ENCODE measurements at places on chromosomes 3 and 15.

GRCh38 chr15:74345051-74345450 is 22.4 kb downstream of the CYP11A1 start:
- peak; percentile 47 for DNase-seq

- DNase-seq: peak; percentile 53
These were observed 2.1 kb upstream of the HACD2 start for GRCh38 chr3:123586968-123587367.

GRCh38 chr3:173893066-173893465 is 495.5 kb downstream of the NLGN1 start:
- DNase-seq: no peak

GRCh38 chr3:137062250-137062649 is 104.5 kb downstream of the IL20RB start:
- DNase-seq: no peak

DNA sequence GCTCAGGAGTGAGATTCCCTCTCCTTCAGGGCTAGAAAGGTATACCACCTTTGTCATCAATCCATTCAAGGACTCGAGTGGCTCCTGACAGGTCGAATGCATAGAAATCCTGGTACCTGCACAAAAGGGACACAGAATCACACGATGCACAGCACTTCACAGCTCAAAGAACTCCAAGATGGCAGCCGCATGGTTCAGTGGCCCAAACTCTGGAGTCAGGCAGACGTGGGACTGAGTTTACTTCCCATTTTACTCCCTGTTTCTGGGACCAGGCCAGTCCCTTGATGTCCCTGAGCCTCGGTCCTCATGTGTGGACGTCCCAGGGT is 536 bp downstream of the WDR73 start:
- no peak for DNase-seq

GRCh38 chr15:90665288-90666134 is 51.6 kb upstream of the BLM start:
- peak; percentile 61 for DNase-seq

- peak; percentile 87 for DNase-seq
These were observed 46.7 kb downstream of the UBE3A start for GRCh38 chr15:25391971-25392721.

DNA sequence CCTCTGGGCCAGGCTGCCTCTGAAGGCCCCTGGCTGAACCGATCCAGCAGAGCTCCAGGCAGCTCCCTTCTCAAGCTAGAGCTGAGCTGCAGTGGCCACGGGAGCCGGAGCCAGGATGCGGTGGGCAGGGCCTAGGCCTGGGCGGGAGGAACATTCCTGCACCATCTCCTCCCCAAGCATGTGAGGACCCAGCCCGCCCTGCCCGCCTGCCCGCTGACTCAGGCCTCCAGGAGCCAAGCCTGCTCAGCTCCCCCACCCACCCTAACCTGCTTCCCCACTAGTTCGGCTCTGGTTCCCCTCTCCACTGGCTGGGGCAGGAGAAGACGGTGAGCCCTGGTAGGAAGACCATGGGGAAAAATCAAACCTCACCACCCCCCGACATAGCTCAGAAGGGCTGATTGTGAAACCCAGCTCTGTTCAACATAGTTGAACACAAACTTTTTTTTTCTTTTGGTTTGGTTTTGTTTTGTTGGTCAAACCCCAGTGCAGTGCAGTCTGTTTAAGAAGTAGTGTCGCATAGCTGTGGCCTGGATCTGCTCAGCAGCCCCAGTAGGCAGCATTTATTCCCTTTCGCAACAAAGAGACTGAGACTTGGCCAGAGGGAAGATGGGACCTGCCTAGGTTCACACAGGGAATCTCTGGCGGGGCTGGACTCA is 13.5 kb downstream of the SNX33 start:
- peak; percentile 91 for DNase-seq

DNA sequence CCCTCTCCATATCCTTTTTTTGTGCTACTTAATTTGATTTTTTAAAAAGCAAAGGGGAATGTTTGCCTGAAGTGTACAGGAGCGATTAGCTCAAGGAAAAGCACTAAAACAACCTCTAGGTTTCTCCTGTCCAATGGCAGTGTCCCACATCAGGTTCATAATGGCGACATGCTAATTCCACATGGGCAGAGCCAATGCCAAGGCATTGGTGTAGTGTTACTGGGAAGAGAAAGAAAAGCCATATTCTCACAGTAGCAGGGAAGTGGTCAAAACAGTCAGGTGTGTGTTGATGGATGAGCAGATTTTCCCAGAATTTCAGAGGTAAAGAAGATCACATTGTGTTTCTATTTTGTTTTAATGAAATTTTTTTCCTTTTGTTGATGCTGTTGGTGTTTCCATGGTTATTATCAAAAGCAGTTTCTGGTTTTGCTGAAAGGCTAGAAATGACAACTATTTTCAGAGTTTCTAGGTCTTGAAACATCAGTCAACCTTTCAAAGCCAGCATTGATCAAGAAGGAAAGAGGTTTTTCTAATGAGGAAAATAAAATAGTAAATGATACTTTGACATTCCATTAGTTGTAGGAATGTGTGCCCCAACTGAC is 65.2 kb downstream of the FNDC3B start:
- peak; percentile 49 for DNase-seq
